ENCODE measurements at places on chromosomes 1 and 21.

DNA sequence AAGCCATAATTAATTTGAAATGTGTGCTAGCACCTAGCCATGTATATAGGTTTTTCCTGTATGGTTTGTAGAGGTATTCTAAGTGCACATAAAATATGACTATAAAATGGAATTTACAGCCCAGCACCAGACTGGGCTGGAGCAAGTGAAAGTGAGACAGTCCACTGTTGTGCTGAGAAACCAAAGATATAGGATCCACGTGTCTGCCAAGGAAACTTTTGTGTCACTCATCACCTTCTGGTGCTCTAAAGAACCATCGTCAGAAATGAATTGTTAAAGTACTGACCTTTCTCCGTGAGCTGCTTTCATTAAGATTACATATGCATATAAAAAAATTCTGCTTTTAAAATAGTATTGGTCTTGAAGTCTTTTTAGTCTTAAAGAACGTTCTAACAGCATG is 141.0 kb upstream of the ZC3H11B start:
- no peak for DNase-seq

GRCh38 chr21:17529648-17530047 is 16.8 kb downstream of the CXADR start:
- no peak for DNase-seq

- no peak for DNase-seq
Observed at GRCh38 chr1:162939035-162939434, 78.1 kb upstream of the CCDC190 start.

GRCh38 chr1:181504399-181504842 is 21.1 kb downstream of the CACNA1E start:
- no peak for DNase-seq

DNA sequence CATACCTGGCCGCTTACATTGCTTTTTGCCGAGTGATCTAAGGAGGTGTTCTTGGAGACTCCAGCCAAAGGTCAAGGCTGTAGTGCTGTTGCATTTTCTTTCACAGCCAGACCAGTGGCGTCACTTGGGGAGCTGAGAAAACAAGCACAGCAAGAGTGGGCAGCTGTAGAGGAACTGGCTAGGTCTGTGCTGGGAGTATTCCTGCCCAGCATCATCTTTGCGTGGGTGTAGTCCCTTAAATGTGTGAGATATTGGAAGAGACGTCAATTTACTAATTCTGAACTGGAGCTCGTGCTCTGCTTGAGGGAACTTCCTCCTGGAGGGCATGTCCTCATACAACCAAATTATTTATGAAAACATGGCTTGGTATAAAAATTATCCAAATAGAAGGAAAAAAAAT is 10.2 kb downstream of the UBIAD1 start:
- no peak for DNase-seq

- no peak for DNase-seq
Observed at GRCh38 chr1:180563026-180563827, 4.5 kb downstream of the OVAAL start.

GRCh38 chr1:34645919-34646318 is 108.9 kb upstream of the GJB5 start:
- DNase-seq: no peak

- DNase-seq: no peak
Observed at GRCh38 chr1:30467101-30467500, 256.3 kb downstream of the MATN1 start.

- no peak for DNase-seq
Observed at GRCh38 chr1:20291645-20292084, 990 bp downstream of the VWA5B1 start.

GRCh38 chr1:206114692-206115640 is 2.2 kb downstream of the AVPR1B start:
- DNase-seq: no peak

DNA sequence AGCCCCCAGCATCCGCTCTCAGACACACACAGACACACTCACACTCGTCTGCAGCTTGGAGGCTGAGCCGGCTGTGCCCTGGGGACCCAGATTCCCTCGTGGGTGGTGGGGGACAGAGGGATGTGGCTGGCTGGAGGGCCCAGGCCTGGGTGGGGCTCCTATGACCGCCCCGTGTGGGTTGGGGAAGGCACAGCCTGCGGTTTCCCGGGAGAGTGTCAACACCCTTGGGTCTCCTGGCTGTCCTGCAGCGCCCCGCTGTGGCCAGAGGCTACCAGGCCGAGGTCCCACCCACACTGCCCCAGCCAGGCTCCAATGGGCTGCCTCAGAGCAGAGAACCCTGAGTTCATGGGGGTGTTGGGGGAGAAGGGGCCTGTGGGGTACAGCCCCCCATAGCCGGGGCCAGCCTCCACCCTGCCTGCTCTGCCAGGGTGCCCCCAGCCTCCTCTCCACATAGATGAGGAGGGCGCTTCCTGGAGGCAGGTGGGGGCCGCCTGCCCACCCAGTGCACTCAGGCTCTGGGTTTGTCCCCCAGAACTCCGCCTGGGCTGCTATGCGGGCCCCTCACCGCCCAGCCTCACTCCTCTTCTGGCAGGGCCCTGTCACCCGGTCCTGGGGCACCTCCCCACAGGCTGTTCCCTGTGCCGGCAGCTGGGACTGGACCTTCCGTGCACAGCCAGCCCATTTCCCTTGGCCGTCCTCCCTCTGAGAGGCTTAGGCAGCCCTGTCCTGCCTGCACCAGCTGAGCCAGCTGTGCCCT is at the start of gene TTC34:
Gene TTC34 (minus strand): TSS at position 159 of the 757 bp plus-strand sequence. CDS start 866 bp downstream, outside the sequence.
- no peak for DNase-seq

- DNase-seq: no peak
Observed at GRCh38 chr1:197675583-197676208, 99.6 kb downstream of the DENND1B start.

DNA sequence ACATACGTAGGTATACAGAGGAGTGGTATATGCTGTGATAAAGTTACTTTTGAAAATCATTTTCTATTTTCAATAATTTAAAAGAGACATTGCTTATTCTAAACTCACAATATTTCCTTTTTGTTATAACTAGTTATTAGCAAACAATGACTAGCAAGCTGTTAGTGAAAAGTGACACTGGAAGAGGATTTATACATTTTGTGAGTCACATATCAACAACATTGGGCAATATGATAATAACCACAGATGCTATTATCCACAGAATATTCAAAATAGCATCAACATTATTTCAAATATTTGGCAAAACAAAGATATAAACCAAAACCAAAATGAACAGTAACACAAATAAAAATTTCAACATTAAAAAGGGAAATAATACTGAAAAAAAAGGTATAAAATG is 104.0 kb upstream of the HP1BP3 start:
- no peak for DNase-seq

DNA sequence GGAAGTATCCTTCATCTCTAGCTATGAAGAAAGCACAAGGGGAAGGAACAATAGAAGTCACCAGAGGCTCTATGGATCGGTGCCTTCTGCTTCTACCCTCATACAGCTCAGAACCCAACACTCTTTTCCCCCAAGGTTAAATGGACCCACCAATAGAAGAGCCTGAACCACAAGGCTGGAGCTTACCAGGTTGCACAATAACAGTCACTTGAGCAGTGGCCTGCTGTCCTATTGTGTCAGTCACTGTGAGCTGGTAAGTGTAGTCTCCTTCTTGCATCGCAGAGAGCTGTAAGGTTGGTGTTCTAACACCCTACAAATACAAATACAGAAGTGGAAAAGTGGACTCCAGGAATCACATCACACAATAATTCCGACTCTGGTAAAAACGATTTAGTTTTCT is 103.0 kb downstream of the KIAA0319L start:
- no peak for DNase-seq

- DNase-seq: no peak
Observed at GRCh38 chr1:219945795-219946194, 17.4 kb upstream of the SLC30A10 start.

DNA sequence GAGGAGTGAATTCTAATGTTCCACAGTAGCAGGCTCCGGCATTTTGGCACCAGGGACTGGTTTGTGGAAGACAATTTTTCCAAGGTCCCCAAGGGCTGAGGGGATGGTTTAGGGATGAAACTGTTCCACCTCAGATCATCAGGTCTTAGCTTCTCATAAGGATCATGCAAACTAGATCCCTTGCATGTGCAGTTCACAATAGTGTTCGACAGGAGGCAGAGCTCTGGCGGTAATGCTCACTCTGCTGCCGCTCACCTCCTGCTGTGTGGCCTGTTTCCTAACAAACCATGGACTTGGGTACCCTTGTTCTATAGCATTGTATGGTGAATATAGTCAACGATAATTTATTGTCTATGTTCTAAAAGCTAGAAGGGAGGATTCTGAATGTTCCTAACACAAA is 16.6 kb downstream of the CRNN start:
- DNase-seq: no peak

GRCh38 chr1:113255720-113256347 is 134.5 kb upstream of the MAGI3 start:
- DNase-seq: no peak

- no peak for DNase-seq
Observed at GRCh38 chr1:203835476-203835875, 25.9 kb upstream of the SNRPE start.

DNA sequence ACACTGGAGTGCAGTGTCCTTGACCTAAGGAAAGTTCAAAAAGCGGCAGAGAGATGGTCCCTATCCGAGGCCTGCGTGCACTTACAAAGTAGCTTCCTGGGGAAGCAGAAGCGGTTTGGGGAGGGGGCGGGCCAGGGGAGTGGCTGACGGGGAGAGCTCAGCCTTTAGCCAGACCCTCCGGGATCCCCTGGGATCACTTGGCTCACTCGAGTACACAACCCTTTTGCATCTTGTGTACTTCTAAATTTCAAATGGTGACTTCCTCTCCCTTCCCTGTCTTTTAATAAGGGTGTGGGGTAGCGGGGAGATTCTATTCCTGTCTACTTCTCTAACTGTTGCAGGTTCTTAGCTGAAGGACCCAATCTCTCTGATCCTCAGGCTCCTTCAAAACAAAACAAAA is 18.1 kb upstream of the SNX27 start:
- no peak for DNase-seq

- no peak for DNase-seq
Observed at GRCh38 chr21:33033094-33033951, 7.6 kb downstream of the OLIG2 start.

DNA sequence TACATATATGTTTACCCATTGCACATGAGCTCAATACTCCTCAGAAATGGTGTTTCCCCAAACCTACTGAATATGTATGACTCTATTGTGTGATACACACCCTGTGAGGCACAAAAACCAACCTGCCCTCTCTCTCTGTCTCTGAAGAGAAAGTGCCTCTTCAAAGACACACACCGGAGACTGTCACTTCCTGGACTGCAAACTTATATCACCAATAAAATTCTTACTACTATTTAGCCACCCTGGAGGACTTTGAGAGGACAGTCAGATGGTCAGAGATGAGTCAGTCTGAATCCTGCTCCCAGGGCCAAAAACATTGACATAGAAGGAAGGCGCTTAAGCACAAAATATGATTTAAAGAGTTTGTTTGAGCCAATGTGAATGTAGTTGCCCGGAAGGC is 110.4 kb downstream of the PPIAL4G start:
- no peak for DNase-seq

GRCh38 chr1:43492826-43493225 is 37.9 kb upstream of the PTPRF start:
- no peak for DNase-seq

DNA sequence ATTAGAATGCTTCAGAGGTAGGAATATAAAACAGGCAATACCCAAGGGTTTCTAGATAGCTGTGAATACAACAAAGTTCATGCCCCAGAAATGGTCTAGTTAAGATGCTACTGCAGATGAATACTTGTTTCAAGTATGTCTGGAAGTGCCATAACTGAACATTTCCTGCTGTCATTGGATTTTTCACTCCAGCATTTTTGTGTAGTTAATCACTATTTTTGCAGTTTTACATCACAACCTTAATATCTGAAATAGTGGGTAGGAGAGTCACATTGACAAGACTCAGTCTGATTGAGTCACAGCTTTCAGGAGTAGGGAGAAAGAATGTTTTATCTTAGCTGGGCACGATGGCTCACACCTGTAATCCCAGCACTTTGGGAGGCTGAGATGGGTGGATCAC is 126.4 kb upstream of the C1orf21 start:
- no peak for DNase-seq

DNA sequence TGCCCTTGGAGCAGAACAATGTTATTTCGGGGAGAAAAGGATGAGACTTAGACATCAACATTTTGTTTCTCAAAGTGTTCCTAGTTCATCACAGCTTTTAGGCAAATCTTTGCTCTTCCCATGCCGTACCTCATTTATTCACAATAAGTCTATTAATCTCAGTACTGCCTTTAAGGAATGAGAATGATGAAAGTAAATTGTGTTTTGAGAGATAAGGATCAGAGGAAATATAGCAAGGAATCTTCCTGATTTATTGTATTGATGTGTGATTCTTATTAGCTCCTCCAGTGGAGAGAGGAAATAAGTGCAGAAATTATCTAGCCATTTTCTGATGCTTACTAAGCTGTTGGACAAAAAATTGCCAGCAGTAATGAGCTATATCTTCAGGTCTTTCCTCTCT is 2.0 kb downstream of the POLR3C start:
- DNase-seq: no peak

GRCh38 chr1:232130815-232131480 is 499.0 kb downstream of the SIPA1L2 start:
- no peak for DNase-seq

- DNase-seq: no peak
Observed at GRCh38 chr1:155981266-155982088, 3.1 kb upstream of the ARHGEF2 start.

DNA sequence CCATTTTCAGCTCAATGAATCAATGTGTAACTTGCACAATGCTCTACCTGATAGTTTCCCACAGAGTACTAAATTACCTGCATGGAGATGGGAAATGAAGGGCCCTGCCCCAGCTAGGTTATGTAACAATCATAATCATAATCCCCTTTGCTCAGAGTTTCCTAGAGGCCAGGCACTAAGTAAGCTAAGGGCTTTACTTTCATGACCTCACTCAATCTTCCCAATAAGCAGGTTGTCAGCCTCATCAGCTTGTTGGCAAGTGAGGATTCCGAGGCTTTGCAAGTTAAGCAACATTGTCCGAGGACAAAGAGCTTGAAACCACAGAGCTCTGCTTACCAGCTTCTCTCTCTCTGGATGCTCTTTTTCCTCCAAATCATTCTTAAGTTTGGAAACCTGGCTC is 64.1 kb upstream of the NTPCR start:
- no peak for DNase-seq

- DNase-seq: no peak
Observed at GRCh38 chr1:99970713-99971255, 988 bp downstream of the SLC35A3 start.

DNA sequence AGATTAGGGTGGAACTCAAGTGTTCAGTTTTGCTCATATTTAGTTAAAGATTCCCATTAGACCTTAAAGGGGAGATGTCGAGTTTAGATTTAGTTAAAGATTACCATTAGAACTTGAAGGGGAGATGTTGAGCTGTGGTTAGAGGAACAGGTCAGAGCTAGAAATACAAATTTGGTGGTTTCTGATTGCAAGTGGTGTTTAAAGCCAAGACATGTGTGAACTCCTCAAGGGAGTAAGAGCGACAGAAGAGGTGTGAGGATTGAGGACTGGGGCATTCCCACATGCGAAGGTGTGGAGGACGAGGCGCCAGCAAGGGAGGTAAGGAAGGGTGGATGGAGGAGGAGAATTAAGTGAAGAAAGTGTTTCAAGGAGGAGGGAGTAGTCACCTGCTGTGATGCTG is 168.6 kb downstream of the IER5 start:
- DNase-seq: no peak

- DNase-seq: no peak
Observed at GRCh38 chr1:234484218-234484617, 5.2 kb upstream of the TARBP1 start.

All from cerebellar nuclear complex (tissue), 1 donor.